ENCODE measurements at places on chromosomes 11 and 22.

GRCh38 chr11:15379483-15379882, 264.8 kb downstream of the INSC start:
- DNase-seq = no peak

DNA sequence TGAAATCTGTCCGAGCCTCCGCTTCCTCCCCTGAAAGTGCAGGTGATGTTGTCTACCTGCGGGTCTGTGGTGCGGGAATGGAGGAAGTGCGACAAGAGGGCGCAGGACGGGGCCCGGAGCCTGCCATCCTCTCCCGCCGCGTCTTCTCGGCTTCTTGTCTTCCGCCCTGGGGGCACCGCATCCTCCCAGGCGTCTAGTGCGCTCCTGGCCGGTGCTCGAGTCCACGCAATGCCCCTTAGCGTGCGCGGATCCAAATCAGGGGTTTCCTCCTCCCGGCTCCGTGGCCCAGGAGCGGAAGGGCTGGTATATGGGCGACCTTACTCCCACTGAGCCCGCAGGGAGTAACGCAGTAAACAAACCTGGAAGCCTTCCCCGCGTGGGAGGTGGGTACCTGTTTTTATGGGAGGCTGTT, 405 bp downstream of the SFI1 start:
- DNase-seq = no peak

- no peak for DNase-seq
Measured at GRCh38 chr22:39610766-39611165, 40.2 kb downstream of the CACNA1I start.

DNA sequence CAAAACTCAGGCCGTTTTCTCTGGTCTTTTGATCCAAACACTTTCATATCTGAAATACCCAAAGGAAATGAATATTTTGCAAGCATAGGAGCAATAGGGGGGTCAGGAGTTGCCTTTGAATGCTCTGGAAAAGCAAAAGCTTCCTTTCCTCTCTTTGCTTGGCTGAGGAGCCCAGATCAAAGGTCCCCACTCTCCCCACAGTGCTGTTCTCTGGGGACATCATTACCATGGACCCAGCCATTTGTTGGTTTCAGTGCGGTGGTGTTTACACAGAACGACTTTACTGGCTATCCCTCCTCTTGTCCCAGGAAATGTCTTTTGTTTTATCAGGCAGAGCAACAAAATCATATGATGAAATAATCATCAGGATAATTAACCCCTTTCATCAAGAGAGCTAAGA, 1089.1 kb downstream of the TBC1D22A start:
- no peak for DNase-seq

DNA sequence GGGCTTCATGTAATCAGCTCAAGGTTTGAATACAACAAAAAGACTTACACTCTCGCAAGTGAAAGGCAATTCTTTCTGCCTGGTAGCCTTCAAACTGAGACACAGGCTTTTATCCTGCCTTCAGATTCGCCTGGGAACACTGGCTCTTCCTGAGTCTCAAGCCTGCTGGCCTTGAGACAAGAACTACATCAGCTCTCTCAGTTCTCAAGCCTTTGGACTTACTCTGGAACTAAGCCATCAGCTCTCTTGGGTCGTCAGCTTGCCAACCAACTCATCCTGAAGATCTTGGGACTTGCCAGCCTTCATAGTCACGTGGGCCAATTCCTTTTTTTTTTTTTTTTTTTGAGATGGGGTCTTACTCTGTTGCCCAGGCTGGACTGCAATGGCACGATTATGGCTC, 35.7 kb upstream of the LRRC10B start:
- no peak for DNase-seq

GRCh38 chr22:17957204-17957603, 67.2 kb downstream of the MICAL3 start:
- no peak for DNase-seq

GRCh38 chr22:35559354-35560005, 18.8 kb downstream of the RASD2 start:
- DNase-seq = no peak

- DNase-seq = no peak
Measured at GRCh38 chr11:130897262-130898182, 18.8 kb downstream of the SNX19 start.

DNA sequence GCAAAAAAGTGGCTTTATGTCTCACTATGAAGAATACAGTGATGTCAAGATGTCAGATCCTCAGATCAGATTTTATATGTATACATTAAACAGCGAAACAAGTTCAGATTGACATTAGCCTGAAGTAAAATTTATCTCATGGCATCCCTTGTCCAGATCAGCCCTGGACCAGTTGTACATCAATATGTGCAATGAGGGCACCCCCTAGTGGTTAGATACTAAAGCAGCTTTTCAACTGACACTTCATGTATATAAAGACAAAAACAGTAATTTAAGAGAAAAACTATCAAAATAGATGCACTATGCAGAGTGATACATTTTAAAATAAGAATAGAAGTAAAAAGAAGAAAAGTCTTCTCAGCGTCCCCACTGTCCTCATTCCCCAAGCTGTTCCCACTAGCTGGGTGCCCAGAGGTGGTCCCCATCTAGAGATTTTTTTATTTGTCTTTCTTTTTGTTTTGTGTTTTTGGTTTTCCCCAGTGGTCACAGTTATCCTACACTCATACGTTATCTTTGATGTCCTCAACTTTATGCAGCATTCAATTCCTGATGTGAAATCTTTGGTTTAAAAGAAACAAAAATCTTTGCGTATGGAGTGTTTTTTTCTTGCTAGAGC, 2193.4 kb upstream of the RAG2 start:
- DNase-seq = no peak

DNA sequence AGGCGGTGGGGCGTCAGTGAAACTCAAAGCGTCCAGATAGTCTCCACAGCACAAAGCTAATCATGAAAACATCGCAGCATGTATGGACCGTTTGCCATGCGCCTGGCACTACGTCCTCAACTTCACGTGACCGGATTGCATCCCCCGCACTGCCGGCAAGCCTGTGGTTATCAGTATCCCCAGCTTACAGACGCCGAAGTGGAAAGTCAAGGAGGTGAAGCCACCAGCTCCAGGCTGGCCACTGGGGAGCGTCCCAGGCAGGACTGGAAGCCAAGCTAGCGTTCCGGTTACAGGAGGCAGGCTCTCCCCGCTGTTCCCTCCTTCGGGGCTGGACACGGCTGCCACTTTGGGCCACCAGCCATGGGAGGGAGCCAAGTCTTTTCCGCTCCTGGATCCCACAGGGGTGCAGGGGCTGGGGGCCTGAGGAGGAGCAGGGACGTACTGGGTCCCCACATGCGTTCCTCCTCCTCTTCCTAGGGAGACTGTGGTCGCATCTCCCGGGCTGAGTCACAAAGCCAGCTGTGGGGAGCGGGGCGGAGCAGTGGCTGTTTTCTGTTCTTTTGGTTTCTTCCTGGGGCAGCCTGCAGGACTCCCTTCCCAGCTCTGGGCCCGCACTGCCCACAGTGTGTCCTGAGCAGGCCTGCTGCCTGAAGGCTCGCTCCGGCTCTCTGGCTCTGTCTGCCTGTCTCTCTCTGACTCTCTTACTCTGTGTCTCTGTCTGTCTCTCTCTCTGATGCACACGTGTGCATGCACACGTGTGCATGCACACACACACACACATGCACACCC, 4.3 kb upstream of the OSBPL5 start:
- no peak for DNase-seq

DNA sequence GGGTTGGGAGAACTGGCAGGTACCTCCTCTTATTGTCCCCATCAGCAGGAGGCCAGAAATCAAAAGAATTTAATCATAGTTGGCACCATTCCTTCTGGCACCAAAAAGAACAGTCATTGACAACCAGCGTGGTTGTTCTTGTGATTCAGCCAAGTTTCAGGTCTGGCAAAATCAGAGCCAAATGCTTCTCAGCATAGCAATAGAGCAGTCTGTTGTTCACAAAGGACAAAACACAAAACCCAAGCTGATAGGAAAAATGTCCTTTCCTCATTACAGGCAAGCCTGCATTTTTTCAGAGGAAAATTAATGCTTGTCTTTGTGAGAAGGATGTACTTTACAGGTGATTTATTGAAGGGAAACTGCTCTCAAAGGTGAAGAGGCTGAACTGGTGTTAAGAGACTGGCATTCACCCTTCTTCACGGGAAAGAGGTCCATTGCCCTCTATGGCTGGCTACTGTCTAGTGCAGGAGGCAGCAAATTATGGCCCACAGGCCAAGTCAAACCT, 241.8 kb upstream of the ARHGAP42 start:
- DNase-seq = no peak

DNA sequence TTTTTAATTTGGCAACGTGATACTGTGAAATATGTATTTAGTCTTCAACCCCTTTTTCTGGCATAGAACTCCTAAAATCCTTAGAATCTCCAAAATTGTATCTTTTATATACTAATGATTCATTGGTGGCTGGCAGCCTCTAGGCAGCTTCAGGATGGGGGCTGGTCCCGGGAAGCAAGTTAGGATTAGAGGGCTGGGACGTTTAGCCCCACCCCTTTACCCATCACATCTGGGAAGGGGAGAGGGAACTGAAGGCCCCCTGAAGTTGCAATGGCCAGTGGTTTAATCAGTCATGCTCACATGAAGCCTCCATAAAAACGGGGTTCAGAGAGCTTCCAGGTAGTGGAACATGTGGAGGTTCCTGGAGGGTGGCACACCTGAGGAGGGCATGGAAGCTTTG, 7.1 kb downstream of the IL17RA start:
- DNase-seq = no peak

DNA sequence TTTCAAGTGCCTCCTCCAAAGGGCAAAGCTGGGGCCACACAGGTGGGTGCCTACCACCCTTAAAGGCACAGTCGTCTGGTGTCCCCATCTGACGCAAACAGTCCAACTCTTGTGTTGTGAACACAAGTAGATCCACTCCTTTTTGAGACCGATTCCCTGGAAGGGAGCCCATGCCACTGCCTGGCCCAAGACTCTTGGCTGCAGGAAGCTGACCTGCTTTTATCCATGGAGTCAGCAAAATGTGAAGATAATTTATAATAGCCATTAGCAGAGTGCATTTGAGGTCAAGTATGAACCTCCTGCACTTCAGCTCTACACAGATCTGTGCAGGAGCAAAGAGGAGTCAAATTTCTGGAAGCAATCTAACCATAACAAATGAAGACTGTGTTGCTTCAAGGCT, 68.5 kb downstream of the ADM start:
- DNase-seq = no peak

- no peak for DNase-seq
Measured at GRCh38 chr22:18966748-18967147, 30.7 kb upstream of the PRODH start.

GRCh38 chr22:19579880-19580279, 55.7 kb upstream of the CLDN5 start:
- no peak for DNase-seq

- DNase-seq = no peak
Measured at GRCh38 chr11:83464160-83464944, 178.2 kb upstream of the CCDC90B start.

DNA sequence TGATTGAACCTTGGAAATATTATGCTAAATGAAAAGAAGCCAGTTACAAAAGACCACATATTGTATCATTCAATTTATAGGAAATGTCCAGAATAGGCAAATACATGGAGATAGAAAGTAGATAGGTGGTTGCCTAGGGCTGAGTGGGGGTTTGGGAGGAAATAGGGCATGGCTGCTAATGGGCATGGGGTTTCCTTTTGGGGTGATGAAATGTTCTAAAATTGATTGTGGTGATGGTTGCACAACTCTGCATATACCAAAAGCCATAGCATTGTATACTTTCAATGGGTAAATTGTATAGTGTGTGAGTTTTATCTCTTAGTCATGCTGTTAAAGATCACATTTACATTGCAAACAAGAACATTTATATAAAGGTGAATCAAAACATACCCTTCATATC, 48.7 kb downstream of the LDLRAD3 start:
- DNase-seq = no peak

GRCh38 chr11:13260201-13260962, 17.2 kb upstream of the BMAL1 start:
- no peak for DNase-seq

- no peak for DNase-seq
Measured at GRCh38 chr22:47122441-47123000, 360.1 kb downstream of the TBC1D22A start.

GRCh38 chr11:2511421-2512369, 66.9 kb downstream of the KCNQ1 start:
- peak; percentile 5 for DNase-seq

DNA sequence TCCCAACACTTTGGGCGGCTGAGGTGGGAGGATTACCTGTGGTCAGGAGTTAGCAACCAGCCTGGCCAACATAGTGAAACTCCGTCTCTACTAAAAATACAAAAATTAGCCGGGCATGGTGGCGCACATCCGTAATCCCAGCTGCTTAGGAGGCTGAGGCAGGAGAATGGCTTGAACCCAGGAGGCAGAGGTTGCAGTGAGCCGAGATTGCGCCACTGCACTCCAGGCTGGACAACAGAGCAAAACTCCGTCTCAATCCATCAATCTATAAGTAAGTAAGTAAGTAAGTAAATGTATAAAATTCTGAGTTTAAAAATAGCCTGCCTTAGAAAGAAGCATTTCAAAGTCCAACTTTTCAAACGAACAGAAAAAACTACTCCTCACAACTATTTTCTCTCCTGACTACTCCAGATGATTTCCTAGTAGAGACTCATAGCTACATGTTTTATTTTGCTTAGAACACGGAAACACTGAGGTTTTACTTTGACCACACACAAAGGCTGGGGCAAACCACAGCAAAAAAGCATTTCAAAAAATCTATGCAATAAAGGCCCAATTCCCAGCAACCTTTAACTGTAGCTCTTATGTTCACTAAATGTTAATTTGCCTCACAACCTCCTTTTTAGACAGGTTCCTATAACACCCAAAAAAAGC, 16.3 kb downstream of the SPTY2D1 start:
- no peak for DNase-seq
